Kasumi-1 (cell line): ENCODE measurements at places on chromosomes 16 and 17.

DNA sequence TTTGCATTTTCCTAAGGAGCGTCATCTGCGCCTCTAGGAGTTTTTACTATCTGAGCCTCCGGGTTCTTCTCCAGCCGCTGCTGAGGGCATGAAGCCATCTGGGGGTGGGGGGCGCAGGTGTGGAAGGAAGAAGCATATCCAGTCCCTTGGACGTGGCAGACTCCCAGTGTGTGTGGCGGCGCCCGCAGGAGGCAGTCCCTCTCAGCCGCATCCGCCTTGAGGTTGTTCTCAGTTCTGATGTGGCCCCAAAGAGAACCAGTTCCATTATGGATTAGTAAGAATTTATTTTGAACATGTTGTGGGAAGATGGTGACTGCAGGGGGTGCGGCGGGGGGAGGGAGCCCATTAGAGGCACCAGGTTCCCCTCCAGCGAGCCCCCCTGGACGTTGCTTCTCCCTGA is 100.2 kb downstream of the SEC14L1 start:
- no peak for DNase-seq

GRCh38 chr17:75442168-75443103 is 14.0 kb upstream of the TMEM94 start:
- DNase-seq: no peak

- no peak for DNase-seq
Measured at GRCh38 chr17:55702150-55702549, 20.5 kb downstream of the TMEM100 start.

- DNase-seq: no peak
Measured at GRCh38 chr16:74143171-74143570, 153.4 kb upstream of the PSMD7 start.

- no peak for DNase-seq
Measured at GRCh38 chr16:4646773-4647643, 22.4 kb downstream of the MGRN1 start.

GRCh38 chr16:86850670-86851069 is 272.3 kb downstream of the FOXL1 start:
- DNase-seq: no peak

- DNase-seq: no peak
Measured at GRCh38 chr17:8426094-8426720, 9.5 kb upstream of the NDEL1 start.

DNA sequence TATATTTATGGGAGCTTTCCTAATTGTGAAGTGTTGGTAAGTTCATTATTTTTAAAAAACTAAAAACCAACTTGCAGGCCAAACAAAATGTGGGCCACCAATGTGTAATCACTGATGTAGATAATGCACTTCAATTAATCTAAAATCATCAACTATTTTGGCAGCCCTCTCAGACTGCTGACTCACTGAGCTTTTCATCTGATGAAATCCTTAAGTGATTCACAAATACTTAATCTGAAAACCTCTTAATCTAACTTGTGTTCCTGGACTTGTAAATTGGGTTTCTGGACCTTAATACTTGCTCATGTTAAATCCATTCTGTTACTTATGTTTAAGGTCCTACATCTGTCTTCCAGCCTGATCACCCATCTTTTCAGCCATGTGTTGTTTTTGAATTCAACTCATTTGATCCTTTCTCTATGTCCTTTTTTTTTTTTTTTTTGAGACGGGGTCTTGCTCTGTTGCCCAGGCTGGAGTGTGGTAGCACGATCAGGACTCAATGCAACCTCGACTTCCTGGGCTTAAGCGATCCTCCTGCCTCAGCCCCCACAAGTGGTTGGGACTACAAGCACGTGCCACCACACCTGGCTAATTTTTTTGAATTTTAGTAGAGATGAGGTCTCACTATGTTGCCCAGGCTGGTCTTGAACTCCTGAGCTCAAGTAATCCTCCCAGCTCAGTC is 39.0 kb downstream of the PRKCB start:
- DNase-seq: no peak

GRCh38 chr17:72590382-72590781 is 469.6 kb downstream of the SOX9 start:
- no peak for DNase-seq

DNA sequence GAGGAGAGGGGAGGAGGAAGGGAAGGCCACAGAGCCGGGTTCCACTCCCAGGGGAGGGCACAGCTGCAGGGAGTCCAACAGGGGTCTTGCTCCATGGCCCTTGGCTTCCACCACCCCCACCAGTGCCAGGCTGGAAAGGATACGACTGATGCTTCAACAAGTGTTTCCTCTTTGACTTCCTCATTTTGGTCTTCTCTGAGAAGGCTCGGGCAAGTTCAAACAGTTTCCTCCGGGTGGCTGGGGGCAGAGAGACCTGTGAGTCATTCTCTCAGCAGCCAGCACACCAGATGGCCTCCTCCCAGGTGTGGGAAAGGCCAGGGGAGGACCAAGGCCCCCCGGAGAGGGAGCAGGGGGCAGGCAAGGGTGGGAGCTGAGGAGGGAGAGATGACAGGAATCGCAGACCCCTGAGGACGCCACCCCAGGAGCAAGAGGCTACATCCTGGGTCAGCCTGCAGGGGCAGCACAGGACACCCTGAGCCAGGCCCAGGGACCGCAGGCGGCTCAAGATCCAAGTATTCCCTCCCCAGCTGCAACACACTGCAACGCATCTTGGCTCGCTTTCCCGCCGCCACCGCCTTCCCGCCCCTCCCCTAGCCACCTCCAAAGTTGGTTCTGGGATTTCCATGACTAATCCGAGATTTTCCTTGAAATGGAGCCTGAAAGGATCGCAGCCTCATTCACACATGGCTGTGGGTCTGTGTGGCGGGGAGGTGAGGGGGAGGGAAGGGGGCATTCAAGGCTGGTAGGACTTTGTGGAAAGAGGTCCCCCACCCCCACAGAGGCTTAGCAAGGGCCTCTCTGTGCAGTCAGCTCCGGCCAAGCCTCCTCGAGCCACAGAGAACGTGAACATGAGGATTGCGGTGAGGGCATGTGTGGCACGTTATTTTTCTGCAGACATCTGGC is 18.4 kb upstream of the MRPS23 start:
- peak; percentile 99 for DNase-seq

DNA sequence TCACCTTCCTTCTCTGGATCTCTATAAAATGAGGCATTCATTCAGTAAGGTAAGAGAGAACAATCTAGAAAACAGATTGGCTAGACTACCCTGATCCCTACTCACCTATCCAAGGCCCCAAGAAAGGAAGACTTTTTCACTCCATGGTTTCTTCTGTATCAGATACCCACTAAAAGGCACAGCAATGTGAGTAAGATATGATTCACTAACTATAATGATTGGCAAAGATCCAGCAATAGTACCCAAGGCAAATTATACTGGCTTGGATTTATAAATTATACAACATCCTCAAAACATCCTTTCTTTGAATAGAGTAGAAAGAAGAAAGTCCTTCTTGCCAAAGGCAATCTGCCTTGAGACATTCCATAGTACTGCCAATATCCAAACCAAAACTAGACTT is 1432.0 kb upstream of the GOT2 start:
- no peak for DNase-seq

DNA sequence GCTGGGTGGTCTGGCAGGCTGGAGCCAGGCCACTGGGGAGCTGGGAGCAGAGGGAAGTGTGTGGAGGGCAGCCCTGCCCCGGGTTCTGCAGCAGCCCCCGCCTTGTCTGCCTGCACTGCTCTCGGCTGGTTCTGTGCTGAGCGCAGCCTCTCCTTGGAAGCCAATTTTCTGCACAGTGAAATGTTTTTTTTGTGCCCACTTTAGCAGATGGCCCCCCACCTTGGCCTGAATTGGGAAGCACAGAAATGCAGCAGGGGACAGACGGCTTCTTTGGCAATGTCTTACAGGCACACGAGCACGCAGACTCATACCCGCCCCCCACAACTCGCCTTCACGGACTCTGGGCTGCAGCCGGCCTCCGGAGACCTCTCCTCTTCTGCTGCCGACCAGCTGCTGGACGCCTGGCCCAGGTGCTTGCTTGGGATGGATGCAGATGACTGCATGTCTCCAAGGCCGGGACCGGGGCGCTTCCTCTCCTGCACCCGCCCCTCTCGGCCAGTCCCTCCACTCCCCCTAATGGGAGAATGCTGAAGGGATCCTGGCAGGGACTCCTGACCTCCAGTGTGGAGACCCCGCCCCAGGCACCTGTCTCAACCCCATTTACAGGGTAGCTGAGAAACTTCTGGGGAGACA is 14.8 kb downstream of the NPTX1 start:
- DNase-seq: no peak

DNA sequence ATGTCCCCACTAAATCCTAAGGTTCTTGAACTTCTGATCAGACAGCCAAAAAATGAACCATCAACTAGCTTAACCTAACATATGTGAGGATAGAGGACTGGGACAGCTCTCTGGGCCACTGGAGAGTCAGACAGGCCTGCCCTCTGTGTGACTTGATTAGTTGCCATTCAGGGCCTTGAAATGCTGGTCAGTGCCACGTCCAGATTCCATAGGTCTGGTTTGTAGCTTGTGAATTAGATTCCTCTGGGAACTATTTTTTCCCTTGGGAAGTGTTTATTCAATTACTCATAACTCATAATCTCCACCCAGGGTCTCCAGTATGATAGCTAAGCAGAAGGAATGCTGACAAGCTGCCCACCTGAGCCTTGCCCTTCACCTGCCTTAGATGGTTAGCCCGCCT is 48.2 kb downstream of the IGF2BP1 start:
- no peak for DNase-seq

- no peak for DNase-seq
Measured at GRCh38 chr16:69481901-69482341, 57.5 kb downstream of the CYB5B start.

GRCh38 chr16:10989559-10989958 is 45.2 kb downstream of the CLEC16A start:
- no peak for DNase-seq

DNA sequence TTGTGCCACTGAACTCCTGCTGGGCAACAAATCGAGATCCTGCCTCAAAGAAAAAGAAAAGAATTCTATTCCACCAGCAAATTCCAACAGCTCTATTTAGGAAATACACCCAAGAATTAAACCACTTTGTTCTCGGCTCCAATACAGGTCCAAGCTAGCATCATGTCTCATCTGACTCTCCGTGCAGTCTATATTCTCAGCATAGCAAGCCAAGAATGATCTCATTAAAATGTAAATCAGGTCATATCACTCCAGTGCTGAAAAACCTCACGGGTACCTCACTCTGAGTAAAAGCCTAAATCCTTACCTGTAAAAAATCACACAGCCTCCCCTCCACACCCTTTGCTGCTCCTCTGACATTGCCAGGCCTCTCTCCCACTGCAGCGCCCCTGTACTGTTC is 23.9 kb downstream of the UBE2G1 start:
- no peak for DNase-seq

- peak; percentile 35 for DNase-seq
Measured at GRCh38 chr16:75065149-75065505, 51.5 kb downstream of the LDHD start.

GRCh38 chr17:42577140-42577531 is 393 bp downstream of the PSMC3IP start:
- DNase-seq: no peak

DNA sequence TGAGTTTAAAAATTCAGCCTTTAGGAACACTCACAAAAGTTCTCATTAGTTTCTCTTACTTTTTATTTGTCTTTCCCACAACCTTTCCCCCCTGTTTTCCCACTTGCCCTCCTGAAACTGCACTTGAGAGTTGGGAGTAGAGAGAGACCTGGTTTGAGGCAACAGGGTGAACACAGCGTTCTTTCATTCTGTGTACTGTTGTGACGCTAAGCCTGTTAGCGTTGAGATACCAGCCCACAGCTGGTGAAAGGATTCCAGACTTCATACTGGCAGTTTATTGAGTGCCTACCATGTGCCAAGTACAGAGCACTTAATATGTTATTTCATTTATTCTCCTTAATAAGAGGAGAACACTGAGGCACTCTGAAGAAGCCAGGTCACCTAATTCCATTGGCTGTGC is 10.3 kb downstream of the TNRC6C start:
- no peak for DNase-seq

- DNase-seq: no peak
Measured at GRCh38 chr17:50608700-50609379, 25.8 kb upstream of the ABCC3 start.
